H9 (cell line): ENCODE measurements at places on chromosomes 7 and 10. TPM values are rescaled to one million over a fixed set of nuclear protein-coding genes. Genes with fewer than 3 reads are reported as not detected.

DNA sequence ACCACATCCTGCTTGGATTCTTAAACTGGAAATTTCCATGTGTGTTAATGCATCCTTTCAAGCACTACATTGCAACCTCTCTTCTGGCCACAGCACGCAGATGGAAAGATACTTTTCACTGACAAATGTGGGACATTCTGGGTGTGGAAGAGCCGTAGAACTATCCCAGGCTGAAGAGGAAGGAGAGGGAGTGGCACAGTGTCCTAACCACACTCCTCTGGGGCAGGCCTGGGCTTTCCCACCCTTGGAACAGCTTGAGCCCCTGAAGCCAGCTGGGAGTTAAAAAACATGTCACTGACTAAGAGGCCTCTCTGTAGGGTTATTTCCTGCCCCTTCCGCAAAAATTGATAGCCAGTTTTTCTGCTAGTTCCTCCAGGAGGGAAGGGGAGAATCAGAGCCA is 34.0 kb upstream of the DNMBP start:
- no peak overlapping the region for H3K4me3 ChIP-seq
- no peak overlapping the region for H3K27ac ChIP-seq
- no peaks in the 10 kb centered on the region for H3K36me3 ChIP-seq
- no peaks in the 10 kb centered on the region for H3K27me3 ChIP-seq
- H3K4me1 ChIP-seq = no peaks in the 10 kb centered on the region; the same call in 1 of the 2 replicates

DNA sequence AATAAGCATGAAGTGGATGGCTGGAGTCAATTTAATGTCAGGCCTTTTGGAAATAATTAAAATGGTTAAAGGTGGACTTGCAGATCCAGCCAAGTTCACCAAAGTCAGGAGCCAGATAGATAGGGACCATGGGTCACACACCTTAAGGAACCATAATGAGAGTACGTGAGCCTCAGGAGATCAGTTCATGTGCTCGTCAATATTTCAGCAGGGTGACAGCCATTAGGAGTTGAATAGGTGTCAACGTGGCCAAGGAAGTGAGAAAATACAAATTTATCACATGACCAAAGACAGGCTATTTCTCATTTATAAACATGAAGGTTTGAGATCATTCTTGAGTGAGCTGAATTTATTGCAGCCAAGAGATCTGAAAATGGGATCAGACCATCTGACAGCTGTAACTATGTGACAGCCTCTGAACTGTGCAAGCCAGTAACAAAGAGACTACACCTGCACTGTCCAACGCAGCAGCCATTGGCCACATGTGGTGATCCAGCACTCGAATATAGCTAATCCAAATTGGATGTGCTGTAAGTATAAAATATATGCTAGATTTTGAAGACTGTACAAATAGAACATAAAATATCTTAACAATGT is 249.7 kb upstream of the PTN start:
- no peaks in the 10 kb centered on the region for H3K27me3 ChIP-seq
- H3K4me3 ChIP-seq = no peak overlapping the region
- no peak overlapping the region for H3K27ac ChIP-seq

GRCh38 chr10:3149918-3150317 is 22.7 kb downstream of the PITRM1 start:
- H3K4me1 ChIP-seq = no peaks in the 10 kb centered on the region
- peaks cover 77% of the 10 kb centered on the region for H3K36me3 ChIP-seq
- no peaks in the 10 kb centered on the region for H3K27me3 ChIP-seq
- H3K4me3 ChIP-seq = no peak overlapping the region

ZNF736 gene
- not detected in 2 replicates for total RNA-seq

TMEM225B gene
- 0.44 TPM in 1 of 2 replicates, not detected in the other for total RNA-seq
